Progenitor cell of endocrine pancreas (in vitro differentiated cells): ENCODE measurements at places on chromosomes 2 and 18.

DNA sequence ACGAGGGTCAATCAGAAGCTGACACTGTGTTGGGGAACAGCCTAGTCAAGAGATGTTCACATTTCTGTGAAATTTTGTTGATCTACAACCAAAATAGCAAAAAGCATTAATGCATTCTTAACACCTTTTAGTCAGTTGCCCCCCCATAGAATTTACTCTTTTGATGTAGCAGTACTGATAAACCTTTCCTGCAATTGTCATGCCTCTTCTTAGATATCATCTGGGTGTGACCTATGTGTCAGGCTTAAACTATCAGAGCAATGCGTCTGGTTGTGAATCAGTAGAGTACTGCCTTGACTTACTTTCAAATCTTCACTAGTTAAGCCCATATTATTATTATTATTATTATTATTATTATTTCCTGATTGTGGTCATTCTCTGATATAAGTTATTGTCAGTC lies 61.9 kb downstream of the GREB1L start:
- no peak for DNase-seq

- DNase-seq, result no peak
Observed at GRCh38 chr2:170369894-170370293, 191.9 kb downstream of the MYO3B start.

DNA sequence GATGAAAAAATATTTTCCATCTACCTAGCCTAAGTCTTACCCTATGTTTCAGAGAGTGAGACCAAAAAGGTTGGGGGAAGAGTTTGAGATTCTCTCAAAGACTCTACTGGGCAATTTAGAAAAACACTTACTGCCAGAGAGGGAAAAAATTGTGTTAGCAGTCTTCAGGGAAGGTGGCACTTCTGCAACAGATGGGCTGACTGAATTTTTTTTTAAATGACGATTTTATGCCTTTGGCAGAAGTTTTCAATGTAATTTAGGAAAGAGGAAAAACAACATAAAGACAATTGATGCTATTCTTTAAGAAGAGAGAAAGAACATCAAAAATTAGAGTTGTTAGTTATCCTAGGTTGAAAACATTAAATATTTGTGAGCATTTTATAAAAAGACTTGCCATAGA lies 1894.5 kb upstream of the PIK3C3 start:
- DNase-seq, result no peak

DNA sequence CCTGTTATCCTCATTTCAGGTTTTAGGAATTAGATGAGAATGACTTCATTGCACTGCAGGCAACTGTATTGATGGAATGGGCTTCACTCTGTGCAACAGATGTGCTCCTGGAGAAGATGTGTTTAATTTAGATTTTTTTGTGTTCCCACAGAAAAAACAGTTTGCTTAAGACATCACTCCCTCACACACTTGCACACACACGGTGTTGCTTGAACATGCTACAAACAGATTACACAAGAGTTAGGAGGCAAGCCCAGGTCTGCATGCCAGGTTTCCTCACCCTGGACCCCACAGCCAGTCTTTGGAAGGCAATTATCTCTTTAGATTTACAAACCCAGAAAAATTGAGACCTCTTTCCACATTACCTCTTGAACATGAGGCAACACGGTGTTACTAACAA lies 93.7 kb upstream of the KLHL29 start:
- no peak for DNase-seq

DNA sequence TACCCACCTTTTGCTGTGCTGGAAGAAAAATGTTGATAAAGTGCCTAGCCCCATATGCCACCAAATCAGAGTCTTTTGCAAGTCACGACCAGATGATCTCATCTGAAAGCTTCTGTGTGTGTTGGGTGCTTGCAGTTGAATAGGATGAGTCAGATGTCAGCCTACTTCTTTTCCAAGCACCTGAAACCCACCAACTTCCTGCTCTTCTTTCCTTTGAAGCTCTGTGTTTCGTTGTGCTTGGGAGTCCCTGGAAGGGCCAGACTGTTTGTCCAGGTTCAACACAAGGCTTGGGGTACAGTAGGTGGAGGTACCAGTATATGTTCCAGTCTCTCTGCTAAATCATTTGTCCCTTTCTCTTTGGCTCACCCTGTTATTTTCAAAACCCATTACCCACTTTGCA lies 36.8 kb upstream of the LCLAT1 start:
- no peak for DNase-seq

GRCh38 chr2:3434654-3435053 lies 55.2 kb downstream of the TRAPPC12 start:
- DNase-seq, result no peak

DNA sequence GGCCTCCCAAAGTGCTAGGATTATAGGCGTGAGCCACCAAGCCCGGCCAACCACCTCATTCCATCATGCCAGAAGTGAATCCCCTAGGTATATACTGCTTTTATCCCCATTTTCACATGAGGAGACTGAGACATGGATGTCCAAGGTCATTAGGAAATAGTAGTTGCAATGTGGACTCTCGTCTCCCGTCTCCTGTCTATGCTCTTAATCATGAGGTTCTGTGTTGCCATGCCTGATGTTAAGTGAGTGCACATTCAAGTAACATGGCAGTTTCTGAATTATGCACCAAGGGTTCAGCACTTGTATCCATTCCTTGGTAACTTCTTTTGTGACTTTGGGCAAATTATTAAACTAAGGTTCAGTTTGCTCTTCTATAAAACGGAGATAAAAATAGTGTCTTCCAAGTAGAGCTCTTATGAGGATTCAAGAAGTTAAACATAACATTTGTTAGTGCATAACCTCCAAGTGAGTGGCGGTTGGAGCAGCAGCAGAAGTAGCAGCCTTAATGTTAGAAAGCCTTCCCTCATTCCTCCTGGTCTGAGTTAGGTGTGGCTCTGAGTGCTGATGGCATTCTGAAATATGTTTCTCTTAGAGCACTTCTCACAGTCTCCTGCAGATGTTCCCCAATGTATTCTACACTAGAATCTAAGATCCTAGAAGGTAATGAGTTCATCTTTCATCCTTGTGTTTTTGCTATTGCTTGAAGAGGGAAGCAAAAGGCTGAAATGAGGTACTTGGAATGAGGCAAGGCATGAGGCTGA lies 21.9 kb downstream of the SOCS6 start:
- no peak for DNase-seq

GRCh38 chr2:221312634-221313033 lies 259.5 kb downstream of the EPHA4 start:
- DNase-seq, result no peak

GRCh38 chr18:71797554-71797953 lies 746.6 kb downstream of the CBLN2 start:
- no peak for DNase-seq

DNA sequence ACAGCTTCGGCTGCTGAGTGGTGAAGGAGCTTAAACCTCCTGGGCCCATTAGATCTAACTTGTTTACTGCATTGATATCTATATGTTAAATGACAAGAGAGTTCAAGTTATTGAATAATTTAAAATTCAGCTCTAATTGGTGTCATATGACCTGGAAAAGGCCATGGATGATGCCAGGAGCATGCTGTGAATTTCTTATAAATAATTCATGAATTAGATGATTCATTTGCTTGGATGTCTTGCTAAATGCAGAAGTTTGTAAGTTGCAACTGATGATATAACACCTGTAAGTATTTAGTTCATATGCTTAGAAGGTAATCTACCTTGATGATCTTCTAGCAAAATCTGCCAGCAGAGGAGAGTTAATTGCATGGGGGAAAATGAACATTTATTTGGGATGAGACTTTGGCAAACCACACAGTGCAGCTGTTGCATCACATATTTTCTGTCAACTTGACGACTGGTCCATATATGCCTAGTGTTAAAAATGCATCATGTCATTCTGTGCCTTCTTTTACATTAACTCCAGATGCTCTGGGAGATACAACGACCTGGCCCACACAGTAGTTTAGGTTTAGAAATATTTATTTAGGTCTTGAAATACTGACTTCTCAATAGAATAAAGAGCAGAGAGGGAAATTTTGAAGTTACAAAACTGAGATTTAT lies 226.3 kb downstream of the KIAA1328 start:
- no peak for DNase-seq

DNA sequence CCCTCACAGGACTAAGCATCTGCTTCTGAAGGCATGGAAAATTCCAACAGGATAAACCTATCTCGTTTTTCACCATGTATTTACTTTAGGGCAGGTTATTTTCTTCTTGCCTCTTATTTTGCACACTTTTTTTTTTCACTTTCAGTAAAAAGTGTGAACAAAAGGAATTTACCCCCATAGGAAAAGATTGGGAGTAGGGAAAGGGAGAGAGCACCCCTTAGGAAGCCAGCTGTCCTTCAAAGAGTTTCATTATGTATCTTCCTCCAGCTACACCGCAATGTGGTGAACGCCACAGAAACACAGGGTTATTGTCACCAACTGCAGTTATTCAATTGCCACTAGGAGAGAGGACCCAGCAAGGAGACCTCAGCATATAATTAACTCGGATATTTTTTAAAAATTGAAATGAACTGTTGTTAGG lies 286.2 kb upstream of the VRK2 start:
- no peak for DNase-seq
